Posterior vena cava (tissue), 2 donors: ENCODE measurements at places on chromosomes 12 and 14. TPM values are rescaled to one million over a fixed set of nuclear protein-coding genes. Genes with fewer than 3 reads are reported as not detected.
A peak's percentile ranks its signal among the peaks of the same experiment; 100 is the strongest.

DNA sequence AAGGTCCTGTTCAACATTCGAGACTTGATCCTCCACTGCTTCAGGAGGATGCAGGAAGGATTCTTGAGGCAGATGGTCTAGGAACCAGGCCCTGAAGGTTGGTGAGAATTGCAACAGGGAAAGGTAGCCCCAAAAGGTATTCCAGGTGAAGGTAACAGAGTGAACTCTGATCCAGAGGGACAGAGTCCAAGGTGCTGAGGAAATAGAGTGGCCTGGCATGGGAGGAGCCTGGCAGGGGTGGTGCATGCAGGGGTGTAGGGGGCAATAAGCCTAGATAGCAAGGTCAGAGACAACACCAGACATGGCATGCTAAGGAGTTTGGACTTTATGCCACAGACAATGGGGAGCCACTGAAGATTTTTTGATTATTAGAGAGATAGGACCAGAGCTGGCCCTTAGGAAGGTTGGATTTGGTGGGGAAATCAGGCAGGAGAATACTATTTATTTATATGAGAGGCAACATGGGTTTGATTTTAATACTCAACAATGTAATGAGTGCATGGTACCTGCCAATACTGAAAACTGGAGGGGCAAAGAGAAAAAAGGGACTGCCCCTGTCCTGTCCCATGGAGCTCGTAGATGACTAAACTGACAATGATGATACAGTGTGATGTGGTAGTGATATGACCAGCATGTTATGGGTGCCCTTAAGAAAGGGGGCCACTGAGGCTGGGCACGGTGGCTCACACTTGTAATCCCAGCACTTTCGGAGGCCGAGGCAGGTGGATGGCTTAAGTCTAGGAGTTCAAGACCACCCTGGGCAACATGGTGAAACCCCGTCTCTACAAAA, 50.5 kb upstream of the TMED10 start:
- peak; percentile 15 for DNase-seq

The ASCL1 gene
- total RNA-seq = not detected

The PARPBP gene
- total RNA-seq = 2.4 TPM

The LHX5 gene
- not detected for total RNA-seq

DNA sequence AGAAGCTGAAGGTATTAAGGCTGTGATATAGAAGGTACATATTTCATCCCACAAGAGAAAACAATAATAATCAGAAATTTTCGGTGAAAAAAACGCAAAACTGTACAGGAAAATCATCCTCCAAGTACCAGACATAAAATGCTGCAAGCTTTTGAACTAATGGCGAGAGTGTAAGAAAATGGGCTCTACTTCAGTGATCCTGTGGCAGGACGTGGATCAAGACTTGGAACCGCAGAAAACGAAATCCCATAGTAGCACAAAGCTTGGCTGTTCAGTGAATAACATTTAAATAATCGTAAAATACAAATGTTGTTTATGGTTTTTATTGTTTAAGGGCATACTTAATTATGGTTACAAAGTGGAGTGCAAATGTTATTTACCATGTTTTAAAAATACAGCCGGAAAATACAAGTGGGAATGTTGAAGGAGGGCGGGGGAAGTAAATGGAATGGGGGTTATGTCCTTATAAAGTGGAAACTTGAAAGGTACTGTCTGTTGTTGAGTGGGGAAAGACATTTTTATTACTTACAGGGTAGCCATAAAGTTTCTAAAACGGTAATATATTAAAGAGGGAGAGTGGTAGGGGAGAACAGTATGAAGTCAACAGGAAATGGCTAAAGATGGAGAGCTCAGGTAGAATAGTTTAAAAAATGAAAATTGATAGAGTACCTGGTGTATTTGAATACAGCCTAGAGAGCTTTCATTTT, 1.1 kb downstream of the SMIM10L1 start:
- no peak for DNase-seq

The BEGAIN gene
- total RNA-seq = 0.56 TPM

The IRAK4 gene
- 19.9 TPM for total RNA-seq

The MYG1 gene
- 35.6 TPM for total RNA-seq

DNA sequence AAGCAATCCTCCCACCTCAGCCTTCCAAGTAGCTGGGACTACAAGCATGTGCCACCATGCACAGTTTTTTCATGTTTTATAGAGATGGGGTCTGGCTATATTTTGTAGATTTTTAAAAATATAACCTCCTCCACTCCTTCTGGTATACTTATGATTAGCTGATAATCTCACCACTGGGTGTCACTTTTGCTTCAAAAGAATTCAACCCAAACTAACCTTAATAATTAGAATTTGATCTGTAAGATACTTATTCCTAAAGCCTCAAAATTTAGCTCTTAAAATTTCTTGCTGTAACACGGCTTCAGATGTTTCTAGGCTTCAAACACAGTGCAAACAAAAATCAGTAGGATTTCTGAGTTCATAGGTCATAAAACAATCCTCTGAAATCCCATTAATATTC, 130.3 kb downstream of the CEP83 start:
- DNase-seq = no peak

DNA sequence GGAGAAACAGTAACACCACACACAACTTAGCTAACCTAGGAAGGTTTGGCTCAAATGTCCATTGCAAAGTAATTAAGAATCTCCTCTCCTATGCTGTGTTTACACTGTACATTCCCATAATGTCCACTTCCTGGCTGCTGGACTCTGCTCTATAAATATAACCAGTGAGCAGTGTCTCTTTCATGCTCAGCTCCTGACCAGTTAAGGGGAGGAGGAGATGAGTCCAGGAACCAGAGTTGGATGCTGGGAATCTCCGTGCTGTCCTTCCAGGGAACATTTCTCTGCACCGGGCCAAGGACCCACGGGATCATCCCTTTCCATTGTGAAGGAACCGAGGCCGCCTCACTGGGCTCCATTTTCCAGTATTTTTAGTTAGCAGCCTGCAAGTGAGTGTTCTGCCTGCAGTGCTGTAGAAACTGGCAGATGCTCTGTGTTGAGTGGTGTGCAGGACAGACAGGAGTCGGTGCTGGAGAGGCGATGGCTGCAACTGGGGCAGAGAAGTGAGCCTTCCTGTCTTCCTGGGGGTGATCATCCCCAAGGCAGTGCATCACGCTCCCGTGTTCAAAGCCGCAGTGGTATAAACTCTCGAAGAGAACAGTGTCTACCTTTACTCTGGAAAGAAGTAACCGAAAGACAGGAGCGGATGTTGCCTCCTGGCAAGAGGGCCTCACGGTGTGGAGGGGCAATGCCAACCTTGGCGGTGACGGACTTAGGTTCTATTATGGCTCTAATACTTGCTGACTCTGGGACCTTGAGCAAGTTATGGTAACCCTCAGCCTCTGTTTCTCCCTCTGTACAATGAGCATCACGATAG, 195.5 kb downstream of the CACNA1C start:
- no peak for DNase-seq

The DEGS2 gene
- 0.10 TPM for total RNA-seq

The OR6C2 gene
- total RNA-seq = not detected

DNA sequence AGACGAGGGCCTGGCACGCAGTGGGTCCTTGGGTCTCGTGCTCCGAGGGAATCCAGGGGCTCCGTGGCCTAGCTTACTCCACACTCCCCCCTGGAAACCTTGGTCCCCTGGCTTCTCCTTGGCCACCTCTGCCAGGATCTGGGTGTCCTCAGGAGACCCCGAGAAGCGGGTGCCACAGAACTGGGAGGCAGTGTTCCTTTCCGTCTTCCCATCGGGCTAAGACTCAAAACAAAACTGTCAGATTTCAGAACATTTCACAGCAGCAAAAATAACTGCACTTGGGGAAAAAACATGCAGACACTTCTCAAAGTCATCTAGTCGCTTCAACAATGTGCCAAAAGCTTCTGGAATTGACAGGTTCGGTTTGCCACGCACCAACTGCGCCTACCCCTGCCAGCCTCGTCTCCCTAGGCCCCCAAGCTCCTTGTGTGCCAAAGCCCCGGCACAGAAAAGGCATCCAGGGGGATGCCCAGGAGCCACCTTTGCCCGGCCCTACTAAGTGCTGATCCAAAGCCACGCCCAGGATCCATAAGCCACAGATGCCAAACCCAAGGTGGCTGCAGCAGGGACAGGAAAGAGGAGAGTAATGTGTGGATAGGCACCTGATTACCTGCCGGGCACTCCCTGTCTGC, 58.4 kb upstream of the DIO3 start:
- DNase-seq = no peak

DNA sequence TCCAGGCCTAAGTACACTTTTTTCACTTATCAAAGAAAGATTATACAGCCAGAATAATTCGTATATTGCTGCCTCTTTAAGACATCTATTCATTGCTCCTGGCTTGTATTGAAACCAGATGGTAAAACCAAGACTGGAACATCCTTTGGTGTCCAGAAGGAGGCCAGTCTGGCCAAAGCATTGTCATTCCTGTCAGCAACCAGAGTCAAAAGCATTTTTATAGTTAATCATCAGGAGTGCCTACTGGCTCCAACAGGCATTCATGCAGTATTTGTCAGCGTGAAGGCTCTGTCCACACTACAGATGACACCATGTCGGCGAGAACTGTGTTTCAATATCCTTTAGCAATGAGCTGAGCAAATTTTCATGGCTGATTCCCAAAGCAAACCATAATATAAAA, 118.0 kb upstream of the G2E3 start:
- no peak for DNase-seq

DNA sequence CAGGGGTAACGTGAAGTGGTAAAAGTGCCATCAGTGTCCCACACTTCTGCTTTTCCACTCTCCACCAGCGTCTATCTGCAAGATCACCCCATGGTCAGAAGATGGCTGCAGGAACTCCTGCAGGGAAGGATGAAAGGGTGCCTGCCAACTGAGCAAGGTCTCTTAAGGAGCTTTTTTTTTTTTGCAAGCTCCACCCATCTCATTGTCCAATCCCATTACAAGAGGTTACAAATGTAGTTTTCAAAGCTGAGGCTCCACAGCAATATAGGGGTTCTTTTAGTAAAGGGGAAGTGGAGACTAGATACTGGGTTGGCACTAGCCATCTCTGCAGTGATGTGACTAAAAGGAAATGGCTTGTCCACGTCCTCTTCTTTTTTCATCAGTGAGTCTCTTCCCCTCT, 5.9 kb upstream of the BHLHE41 start:
- no peak for DNase-seq

The ANKS1B gene
- 37.1 TPM for total RNA-seq

GRCh38 chr12:94026596-94026995, 121.8 kb upstream of the PLXNC1 start:
- DNase-seq = no peak

The CD4 gene
- total RNA-seq = 36.0 TPM

The PTCSC3 gene
- total RNA-seq = not detected

- no peak for DNase-seq
Observed at GRCh38 chr12:103716517-103717196, 124.4 kb downstream of the NT5DC3 start.

DNA sequence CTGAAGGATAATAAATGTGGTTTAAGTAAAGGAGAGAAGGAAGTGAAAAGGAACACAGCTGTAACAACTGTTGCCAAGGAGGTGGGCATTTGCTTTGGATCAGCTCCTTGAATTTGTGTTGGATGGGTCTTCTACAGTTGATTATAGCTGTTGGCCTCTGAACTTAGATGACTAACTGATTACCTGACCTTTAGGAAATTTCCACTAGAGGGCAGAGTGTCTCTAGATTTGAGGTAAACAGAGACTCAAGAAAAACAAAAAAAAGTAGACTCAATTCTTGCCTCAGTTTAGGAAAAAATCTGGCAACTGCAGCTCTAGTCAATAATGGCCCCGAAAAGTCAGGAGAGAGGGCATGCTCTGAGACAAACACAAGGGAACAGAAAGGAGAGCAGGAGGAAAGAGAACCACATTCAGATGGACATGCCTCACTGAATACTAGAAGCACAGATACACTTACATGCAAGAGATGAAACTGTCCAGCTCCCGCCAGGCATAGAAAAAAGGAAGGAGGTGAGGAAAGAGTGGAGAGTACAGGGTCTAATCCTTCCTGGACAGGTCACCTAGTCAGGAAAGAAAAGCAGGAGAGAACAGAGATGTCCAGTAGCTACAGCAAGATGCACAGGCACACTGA, 20.6 kb downstream of the COX14 start:
- DNase-seq = no peak

DNA sequence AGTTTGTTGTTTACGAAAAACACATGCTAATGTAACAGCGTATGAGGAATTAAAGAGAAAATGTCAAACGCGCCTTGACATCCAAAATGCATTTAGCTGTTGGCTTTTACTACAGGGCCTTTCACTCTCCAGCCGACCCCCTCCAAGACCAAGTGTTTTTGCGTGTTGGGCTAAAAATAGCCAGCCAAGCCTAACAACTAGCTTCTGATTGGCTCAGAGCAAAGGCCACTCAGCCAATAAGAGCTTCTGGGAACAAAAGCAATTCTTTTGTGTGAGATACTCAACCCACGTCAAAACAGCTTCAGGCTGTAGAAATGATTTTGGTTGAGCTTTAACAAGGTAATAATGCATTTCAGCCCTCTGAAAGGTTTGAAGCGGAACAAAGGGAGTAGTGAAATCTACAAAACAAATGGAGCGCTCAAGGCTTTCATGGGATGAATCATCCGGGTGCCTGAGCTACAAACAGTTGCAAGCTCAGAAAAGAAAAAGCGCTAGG, 198.7 kb upstream of the DCN start:
- no peak for DNase-seq

- DNase-seq = peak; percentile 40
Observed at GRCh38 chr12:6699989-6700645, 498 bp downstream of the PIANP start.

The CLEC7A gene
- total RNA-seq = 19.4 TPM

GRCh38 chr14:49052521-49052920, 533.7 kb downstream of the RPS29 start:
- DNase-seq = no peak

DNA sequence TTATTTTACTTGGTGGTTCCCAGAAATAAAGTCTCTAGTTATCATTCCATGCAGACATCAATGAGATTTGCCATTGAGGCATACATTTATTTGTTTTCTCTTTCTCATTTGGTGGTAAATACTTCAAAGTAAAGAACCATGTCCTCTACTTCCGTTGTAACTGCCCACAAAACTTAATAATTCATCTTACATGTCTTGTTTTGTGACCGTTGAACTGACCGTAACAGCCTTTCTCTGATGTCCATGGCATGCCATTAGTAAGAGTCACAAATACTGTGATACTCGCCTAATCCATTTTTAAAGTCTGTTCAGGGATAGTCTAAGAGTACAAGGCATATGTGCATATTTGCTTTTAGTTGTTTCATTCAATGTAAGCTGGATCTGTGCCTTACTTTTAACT, 145.3 kb downstream of the ETV6 start:
- DNase-seq = no peak

DNA sequence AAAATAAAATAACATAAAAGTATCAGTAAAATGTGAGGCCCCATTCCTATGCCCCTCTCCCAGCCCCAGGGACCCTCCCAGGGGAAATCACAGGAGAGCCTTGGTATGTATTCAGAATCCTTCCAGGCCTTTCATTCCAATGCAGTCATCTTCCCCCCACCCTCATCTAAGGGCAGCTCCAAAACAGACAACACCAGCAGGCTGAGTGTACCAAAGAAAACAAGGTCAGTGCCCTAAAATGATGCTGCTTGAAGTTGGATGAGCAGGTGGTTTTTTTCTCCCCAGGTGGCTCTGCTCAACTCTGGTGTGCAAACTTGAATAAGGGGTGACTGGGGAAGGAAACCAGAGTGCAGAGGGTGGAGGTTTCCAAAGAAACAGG, 56.2 kb downstream of the TSPAN9 start:
- DNase-seq = peak; percentile 25

- DNase-seq = no peak
Observed at GRCh38 chr14:90513161-90514014, 116.6 kb downstream of the CALM1 start.

GRCh38 chr12:740921-741320, 11.5 kb upstream of the WNK1 start:
- DNase-seq = no peak

The TAS2R20 gene
- total RNA-seq = 4.3 TPM
